ENCODE measurements at places on chromosomes 3 and 15.

DNA sequence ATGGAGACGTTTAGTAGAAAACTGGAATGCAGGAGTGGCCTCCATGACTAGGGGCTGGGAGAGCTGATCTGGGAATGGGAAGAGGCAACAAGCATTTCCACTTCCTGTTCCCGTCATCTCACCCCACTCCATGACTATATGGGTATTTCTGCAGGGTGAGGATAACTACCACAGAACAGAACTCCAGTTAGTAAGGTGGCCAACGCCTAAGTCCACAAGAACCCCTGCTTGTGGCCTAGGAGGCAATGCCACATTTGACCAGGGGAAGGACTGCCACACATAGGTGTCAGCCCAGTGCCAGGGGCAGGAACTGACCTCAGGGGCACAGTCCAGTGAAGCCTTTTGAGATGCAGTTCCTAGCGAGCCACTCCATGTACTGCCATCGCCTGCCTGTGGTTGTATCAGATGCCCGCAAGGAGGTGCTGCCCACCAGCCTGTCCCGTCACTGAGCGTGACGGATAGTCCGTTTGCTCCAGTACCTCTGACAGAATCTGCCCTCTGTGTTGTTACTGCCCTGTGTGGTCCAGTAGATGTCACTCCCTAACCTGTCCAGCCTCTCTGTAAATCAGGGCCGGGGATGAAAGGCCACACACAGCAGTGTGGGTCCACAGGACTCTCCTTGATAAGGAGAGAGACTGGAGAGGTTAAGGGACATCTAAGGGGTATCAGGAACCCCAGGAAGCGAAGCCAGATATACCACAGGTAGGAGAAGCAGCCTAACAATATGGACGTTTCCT, 3.5 kb upstream of the MTFMT start:
- no peak for DNase-seq

- no peak for DNase-seq
Measured at GRCh38 chr3:177642042-177642803, 444.9 kb upstream of the TBL1XR1 start.

- DNase-seq, result no peak
Measured at GRCh38 chr15:73130830-73131229, 78.6 kb downstream of the NEO1 start.

GRCh38 chr15:48645558-48646330, at the start of gene FBN1:
FBN1 (minus strand) TSS chr15:48645709; CDS start chr15:48644769, 940 bp downstream.
- peak; percentile 80 for DNase-seq

DNA sequence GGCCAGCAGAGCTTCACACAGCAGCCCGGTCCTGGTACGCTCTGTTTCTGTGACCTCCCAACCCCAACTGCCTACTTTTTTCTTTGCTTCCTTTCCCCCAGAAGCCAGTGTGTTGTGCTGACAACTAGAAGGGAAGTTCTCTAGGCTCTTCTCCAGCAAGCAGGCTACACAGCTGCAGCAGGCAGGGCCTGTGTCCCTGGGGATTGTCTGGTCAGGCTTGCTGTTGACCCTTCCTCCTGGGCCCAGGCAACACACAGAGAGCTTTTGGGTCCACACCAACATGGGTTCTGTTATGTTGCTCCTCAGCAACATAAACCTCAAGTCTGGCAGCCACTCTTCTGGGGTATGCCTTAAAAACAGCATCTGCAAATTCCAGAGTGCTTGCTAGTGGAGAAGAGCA, 36.2 kb upstream of the TSPAN3 start:
- no peak for DNase-seq

DNA sequence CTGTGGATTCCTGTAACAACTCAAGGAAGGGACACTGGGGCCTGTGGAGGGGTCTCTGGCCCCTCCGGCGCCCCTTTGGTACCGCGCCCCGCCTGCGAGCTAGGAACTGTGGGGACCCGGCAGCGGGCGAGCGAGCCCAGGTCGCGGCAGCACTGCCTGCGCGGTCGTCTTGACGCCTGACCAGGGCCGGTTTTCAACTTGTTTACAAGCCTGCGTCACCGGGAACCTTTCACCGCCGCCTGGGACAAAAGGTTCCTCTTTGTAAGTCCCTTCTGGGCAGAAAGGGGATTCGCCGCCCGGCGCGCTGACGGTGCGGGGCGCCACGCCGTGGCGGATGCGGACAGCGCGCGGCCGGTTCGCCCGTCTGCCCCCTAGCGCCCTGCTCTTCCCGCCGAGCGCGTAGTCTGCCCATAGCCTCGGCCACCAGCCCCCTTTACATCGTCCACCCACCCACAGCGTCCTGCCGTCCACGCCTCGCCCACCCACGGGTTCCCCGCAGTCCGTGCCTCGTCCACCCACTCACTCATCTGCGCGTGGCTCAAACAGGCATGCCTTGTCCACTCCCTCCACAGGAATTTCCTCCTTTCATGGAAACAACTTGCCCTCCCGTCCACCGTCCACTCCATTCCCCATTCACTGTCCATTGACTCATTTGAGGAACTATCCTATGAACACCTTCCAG, 5.5 kb upstream of the CFAP100 start:
- DNase-seq, result peak; percentile 81

- no peak for DNase-seq
Measured at GRCh38 chr15:38220606-38221273, 31.9 kb upstream of the SPRED1 start.

- no peak for DNase-seq
Measured at GRCh38 chr15:80709542-80709941, 14.4 kb downstream of the ABHD17C start.

GRCh38 chr15:77563623-77564156, 69.0 kb downstream of the LINGO1 start:
- DNase-seq, result no peak

GRCh38 chr15:52699457-52699856, 20.3 kb upstream of the ATOSA start:
- DNase-seq, result no peak

- no peak for DNase-seq
Measured at GRCh38 chr15:91572110-91572509, 281.4 kb upstream of the SLCO3A1 start.

- no peak for DNase-seq
Measured at GRCh38 chr15:69513986-69514385, 61.4 kb downstream of the RPLP1 start.

DNA sequence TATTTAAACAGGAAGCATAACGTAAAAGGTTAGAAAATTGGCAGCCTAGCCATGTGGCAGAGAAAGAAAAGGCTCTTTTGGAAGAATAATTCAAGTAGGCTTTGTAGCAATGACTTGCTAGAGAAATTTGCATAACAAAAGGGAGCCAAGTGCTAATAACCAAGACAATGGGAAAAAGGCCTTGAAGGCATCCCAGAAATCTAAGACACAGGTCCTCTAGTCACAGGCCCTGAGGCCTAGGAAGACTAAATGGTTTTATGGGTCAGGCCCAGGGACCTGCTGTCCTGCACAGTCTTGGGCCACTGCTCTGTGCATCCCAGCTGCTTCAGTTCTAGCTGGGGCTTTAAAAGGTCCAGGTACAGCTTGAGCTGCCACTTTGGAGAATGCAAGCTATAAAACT, 78.5 kb downstream of the FGF7 start:
- no peak for DNase-seq

- DNase-seq, result no peak
Measured at GRCh38 chr15:68210821-68211655, 5.9 kb upstream of the CALML4 start.

DNA sequence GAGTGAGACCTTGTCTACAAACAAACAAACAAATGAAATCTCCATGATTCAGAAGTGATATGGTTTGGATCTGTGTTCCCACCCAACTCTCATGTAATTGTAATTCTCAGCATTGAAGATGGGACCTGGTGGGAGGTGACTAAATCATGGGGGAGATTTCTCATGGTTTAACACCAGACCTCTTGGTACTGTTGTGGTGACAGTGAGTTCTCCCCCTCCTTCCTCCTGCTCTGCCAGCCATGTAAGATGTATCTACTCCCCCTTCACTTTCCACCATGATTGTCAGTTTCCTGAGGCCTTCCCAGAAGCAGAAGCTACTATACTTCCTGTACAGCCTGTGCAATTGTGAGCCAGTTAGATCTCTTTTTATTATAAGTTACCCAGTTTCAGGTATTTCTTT, 438.4 kb upstream of the THBS1 start:
- DNase-seq, result no peak

DNA sequence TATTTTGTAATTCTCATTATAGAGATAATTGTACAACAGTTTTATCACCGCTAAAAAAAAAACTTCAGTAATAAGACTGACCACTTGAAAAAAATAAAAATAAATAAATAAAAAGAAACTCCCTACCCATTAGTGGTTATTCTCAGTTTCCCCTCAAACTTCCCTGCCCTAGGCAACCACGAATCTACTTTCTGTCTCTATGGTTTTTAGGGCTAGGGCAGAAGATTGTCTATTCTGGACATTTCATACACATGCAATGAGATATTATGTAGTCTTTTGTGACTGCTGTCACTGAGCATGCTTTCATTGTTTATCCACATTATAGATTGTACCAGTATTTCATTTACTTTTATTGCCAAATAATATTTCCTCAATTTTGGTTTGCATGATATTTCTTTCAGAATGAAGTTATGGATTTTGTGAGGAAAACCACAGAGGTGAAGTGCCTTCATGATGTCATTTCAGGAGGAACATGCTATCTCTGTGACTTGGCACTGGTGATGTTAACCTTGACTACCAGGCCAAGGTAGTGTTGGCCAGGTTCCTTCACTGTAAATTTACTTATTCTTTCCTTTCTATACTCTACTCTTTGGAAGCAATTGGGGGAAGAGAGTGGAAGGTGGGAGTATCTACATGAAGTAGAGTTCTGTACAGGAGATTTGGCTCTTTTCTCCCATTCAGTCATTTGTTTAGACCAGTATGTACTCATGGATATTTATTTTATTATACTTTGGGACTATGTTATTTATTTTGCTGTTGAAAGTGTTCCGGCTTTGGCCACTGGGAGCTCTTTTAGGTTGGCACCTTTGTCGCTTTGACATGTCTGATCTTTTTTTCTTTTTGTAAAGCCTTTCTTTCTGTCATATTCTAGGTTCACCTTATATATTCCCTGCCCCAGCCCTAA, 86.3 kb downstream of the GMPS start:
- no peak for DNase-seq

DNA sequence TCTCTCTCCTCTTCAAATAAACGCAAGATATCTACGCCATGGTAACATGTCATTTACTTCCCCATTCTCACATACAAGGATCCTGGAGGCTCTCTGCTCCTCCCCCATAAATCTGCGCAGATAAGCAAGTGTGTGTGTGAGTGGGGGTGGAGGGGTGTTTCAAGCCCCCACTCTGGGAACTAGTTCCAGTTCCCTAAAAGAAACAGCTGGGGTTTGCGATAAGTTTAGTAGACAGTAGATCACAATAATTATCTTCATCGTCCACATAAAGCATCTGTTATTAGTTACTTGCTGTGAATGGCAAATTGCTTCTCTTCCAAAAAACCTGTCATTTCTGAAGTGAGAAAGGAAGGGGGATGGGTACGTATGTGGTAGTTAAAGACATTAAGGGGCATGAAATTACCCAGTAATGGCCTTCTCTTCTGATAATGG, 79.8 kb downstream of the RBPMS2 start:
- DNase-seq, result no peak

DNA sequence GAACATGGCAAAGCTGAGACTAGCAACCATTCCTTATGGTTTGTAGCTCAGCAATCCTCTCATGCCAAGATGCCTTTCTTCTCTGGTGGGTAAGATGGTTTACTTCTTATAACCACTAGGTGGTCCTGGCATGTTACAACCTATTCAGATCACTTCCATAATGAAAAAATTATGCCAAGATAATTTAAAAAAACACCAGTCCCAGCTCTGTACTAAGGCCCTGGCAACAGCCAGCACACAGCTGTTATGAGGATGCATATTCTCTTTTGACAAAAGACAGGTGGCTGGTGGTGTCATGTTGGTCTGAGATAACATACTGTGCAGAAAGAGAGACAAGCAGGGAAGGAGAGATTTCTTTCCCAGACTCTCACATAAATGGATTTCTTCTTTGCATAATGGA, 65.7 kb upstream of the FRMD4B start:
- no peak for DNase-seq

DNA sequence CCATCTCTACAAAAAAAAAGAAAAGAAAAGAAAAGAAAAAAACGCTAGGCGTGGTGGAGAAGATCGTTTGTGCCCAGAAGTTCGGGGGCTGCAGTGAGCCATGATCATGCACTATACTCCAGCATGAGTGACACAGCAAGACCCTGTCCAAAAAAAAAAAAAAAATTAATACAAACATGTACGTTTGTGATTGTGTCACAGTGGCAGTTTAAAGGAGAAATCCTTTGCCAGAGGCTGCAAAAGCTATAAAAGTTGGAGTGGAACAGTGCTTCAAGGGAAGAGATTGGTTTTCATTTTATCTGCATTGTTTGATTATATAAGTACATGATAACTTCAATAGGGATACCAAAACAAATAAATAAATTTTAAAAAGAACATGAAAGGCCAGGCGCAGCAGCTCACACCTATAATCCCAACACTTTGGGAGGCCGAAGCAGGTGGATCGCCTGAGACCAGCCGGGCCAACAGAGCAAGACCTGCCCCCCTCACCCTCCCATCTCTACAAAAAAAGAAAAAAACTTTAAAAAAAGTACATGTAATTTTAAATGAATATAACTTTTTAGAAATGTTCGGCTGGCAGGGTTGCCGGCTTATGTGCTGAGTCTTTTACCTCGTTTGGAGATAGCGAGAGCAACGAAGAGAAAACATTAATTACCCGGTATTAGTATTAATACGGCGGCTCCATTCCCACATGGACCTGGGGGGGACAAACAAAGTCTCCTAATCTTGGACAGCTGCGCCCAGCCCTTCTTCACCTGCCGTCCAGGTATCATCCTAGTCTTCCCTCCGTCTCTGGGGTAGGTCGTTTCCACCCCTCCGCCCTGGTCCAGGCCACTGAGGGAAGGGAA, 573 bp upstream of the DIS3L start:
- DNase-seq, result no peak

- no peak for DNase-seq
Measured at GRCh38 chr3:161247049-161247448, 25.9 kb downstream of the NMD3 start.

GRCh38 chr3:150759319-150759718, 3.6 kb downstream of the SIAH2 start:
- DNase-seq, result no peak

GRCh38 chr15:90205886-90206285, 4.8 kb downstream of the SEMA4B start:
- no peak for DNase-seq

DNA sequence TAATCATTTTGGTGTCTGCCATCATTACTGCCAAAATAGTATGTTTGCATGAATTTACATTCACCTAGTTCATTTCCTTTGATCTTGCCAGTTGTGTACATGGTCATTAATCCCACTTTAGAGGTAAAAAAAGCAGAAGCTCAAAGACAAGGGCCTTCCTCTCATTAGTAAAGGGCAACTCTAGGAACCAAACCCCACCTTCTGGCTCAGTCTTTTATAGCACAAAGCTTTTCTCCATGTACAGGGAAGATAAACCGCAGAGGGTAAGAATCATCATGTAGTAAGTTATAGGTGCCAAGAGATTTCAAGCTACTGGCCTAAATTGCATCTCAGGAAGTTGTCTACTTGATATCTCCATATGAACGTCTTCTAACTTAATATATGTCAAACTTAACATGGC, 19.3 kb upstream of the SPG21 start:
- no peak for DNase-seq

DNA sequence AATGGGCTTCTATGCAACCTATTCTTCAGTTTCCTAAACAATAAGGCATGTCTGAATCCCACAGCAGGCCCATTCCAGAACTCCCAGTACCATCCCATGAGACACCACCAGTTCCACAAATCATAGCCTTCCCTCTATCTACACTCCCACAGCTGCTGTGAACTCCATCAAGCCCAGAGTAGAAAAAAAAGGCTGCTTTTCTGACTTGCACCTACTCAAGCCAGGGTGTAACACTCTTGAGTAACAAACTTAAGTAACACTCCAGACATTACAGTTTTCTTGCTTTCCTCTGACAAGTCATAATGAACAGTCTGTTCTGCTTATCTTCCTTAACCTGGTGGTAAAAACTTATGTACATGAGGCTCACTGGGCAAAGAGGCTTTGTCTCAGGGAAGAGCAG, 283.1 kb downstream of the NFKBIZ start:
- DNase-seq, result no peak

Data from renal cortex interstitium (tissue), 15 donors.